Testis (tissue), 5 donors: ENCODE measurements at places on chromosomes 7 and 10. TPM values are rescaled to one million over a fixed set of nuclear protein-coding genes. Genes with fewer than 3 reads are reported as not detected.

- DNase-seq, result no peak
These were observed 20.6 kb downstream of the PAPOLB start for GRCh38 chr7:4841007-4841784.

DNA sequence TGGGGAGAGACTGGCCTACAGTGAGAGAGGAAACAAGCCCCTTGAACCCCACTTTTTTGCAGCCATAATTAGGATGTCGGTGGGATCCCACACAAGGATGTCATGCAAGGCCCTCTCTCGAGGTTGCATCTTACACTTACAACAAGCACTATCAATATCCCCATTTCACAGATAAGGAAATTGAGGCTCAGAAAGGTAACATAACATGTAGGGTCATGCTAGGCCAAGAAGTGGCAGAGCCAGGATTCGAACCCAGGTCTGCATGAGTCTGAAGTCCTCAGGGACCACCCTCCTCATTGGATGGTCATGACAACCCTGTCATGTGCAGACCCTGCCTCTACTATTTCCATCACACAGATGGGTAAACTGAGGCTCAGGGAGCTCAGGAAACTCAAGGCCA, 123.5 kb downstream of the C10orf105 start:
- DNase-seq, result no peak

C10orf62 gene
- total RNA-seq, result 108 TPM

DNA sequence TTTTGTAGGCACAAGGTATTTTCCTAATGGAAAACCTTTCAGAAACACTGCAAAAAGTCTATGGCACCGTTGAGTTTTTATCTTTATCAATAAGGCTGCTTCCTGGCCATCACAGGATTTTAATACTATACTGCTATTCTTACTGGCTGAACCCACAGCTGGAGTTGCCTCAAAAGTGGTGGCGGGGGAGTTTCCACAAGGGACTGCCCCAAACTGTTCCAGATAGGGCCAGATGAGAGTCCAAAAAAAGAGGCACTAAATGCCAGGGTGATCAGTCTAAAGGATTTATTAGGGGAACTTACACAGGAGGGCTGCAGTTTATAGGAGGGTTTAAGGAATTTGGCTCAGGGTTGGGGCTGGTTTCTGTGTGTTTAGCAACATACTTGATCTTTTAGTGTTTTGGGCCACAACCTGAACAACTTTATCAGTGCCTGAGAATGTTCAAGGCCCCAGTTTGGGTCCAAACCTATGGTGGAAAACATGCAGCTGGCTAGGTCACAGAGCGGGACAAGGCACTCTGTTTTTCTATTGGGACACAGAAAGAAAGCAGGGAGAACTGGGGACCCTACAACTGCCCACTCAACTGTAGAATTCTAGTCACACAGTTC, 41.4 kb downstream of the STAM start:
- no peak for DNase-seq

GRCh38 chr7:101952355-101953247, 135.2 kb downstream of the CUX1 start:
- DNase-seq, result no peak

DNA sequence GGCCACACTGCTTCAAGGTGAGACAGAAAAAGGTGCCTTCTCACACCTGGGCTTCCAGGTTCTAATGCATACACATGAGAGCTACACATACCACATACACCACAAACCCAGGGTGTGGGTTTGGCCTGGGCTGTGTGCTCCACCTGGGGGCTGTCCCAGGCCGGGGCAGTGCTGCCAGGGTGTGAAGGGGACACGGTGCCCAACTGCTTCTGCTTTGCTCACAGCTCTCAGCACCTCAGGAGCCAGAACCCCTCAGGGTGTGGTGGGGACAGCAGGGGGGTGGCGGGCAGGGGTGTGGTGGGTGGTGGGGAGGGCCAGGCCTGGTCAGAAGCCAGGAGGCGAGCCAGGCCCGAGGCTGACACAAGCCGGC, 51.1 kb downstream of the TMEM209 start:
- no peak for DNase-seq

DNA sequence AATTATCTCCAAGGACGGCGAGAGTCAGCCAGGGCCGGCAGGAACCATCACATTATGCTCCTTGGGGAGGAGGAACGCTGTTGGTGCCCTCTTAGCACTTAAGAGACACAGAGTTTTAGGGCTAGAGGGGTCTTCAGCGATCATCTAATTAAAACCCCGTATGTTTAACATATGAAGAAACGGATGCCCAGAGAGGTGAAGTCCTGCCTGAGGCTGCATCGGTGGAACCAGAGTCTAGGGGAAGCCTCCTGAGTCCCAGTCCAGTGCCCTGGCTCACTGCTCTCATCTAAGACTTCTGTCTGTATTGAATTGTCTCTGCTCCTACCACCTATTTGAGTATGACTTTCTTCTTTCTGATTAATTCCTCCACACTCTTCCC, 688 bp upstream of the ABCB4 start:
- no peak for DNase-seq

RSPH10B2 gene
- 61.3 TPM for total RNA-seq

PAX4 gene
- total RNA-seq, result 0.55 TPM

DNA sequence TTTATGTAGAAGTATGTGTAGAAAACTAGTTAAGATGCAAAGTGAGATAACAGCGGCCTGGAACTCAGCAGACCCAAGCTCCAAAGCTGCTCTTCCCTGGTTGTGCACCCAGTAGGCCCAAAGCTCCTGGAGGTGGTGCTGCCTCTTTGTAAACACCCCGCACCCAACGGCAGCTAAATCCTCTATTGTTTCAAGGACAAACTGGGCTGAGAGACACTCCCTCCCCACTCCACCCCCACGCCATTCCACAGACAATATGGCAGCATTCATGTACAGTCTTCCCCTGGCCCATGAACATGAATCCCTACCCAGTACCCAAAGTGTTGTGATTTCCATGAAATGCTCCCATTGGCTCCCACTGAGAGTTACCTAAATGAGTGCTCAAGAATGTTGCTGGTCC, 73.5 kb downstream of the VOPP1 start:
- no peak for DNase-seq

GRCh38 chr7:13307040-13307439, 619.6 kb downstream of the ARL4A start:
- DNase-seq, result no peak

SKIDA1 gene
- total RNA-seq, result 6.9 TPM

DNA sequence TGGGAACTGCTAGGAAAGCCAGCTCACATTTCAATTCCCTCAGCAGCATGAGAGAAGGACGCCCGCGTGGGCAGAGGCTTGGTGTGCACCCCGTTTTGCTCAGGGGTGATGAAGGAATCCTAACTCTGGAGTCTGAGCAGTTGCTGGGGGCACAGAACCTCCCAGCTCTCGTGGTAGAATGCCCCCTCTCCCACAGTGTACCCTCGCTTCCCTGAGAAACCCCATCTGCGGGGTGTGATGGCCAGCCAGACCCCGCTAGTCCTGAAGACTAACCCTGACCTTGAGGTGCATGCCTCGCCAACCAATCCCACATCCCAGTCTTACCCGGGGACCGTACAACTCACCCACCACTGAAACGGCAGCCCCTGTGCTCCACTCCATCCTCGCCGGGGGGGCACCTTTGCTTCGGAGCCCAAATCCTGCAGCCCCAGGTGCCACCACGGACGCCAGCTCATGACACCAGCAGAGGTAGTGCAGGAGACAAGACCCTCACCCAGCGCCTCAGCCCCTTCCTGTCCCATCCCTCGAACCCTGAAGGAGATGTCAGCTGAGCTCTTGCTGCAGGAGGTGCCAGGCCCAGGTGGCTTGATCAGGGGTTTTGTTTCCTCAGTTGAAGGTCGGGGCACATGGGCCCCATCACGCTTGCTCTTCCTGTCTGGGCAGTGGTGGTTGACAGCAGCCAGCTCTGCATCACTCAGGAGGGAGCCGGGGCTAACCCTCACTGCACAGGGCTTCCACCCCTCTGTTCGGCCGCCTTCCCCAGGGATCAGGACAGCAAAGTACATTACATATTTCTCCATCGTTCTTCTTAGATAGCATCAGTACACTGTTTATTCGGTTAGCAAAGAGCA, 236.5 kb downstream of the MGMT start:
- DNase-seq, result no peak

KMT2C gene
- 167 TPM for total RNA-seq

DNA sequence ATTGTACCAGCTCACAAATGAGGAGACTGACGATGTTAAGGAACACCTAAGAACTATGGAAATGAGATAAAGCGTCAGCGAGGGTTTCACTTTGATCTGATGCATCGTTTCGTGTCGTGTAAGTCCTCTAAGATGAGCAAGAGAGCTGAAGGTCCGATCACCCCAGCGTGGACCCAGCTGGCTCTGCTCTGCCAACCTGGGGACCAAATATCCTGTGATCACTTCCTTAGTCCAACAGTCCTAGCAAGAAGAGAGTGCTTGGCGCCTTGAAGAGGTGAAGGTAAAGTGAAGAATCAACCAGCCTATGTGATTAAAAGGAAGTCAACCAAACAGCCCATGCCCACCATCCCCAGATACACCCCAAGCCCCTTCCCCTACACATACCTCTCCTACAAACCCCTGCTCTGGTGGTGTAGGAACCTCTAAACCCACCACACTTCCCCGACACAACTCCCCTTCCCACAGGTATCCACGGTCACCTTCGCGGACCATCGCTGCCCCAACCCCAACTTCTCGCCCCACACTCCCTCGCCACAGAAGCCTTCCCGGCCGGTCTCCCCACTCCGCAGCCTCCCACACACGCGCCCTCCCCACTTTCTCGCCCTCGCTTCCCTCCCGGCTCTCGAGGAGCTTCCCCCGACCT, 722 bp downstream of the UPF2 start:
- DNase-seq, result peak; percentile 36

GRCh38 chr7:41732843-41733306, 30.0 kb upstream of the INHBA start:
- no peak for DNase-seq

RNF32 gene
- total RNA-seq, result 45.7 TPM

GRCh38 chr10:82942286-82943099, 1067.5 kb downstream of the NRG3 start:
- DNase-seq, result peak; percentile 46

NPY4R2 gene
- total RNA-seq, result 0.79 TPM

CPA2 gene
- 1.4 TPM for total RNA-seq

DNA sequence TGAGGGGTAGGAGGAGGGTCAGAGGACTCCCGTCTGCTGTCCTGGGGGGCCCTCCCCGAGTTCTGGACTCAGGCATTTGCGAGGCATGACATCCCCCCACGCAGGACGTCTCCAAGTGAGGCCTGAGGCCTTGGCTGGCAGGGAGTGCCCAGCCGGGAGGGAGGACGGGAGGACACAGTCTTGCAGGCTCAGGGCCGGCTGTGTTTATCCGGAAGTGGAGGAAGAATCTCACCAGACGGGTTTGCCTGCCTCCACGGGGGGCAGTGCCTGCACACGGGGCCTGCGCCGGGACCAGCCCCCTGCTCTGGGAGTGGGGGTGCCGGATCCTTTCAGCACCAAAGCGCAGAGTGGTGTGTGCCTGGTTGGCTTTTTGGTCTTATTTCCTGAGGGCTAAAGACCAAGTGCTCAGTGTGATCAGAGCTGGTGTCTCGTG, 10.9 kb downstream of the PWWP2B start:
- peak; percentile 92 for DNase-seq

RHOBTB1 gene
- total RNA-seq, result 44.7 TPM

- DNase-seq, result no peak
These were observed 37.3 kb upstream of the SLC29A3 start for GRCh38 chr10:71281646-71282322.

GRCh38 chr10:113080925-113081229, 130.8 kb downstream of the TCF7L2 start:
- DNase-seq, result no peak

DNA sequence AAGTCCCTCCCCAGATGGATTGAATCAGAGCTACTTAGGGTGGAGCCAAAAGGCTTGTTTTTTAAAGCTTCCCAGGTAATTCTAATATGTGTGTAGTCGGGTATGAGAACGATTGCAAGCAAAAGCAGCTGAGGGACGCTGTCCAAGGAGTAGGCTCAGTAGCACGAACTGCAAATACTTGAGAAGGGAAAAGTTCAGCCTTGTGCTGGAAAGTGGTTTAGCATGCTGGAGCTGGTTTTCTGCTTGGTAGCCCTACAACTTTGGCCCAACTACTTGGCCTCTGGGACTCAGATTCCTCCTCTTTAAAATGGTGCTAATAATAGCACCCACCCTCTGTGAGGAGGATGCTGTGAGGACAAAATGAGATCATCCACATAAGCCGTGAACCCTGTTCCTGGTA, 76.2 kb downstream of the AHR start:
- no peak for DNase-seq

BTBD16 gene
- 4.9 TPM for total RNA-seq

DNA sequence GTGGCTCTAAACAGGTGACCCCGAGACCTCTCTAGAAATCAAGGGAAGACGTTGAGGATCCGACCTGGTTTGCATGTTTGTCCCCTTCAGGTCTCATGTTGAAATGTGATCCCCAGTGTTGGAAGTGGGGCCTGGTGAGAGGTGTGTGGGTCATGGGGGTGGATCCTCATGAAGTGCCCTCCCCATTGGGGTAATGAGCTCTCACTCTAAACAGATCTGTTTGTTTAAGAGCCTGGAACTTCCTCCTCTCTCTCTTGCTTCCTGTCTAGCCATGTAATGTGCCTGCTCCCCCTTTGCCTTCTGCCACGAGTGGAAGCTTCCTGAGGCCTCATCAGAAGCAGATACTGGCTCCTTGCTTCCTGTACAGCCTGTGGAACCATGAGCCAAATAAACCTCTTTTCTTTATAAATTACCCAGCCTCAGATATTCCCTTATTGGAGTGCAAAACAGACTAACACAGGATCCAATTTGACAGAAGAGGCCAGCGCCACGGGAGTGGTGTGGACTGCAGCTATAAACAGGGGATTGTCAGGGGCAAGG, 10.8 kb upstream of the POLM start:
- DNase-seq, result no peak

ACADSB gene
- total RNA-seq, result 17.3 TPM

NPFFR1 gene
- 2.8 TPM for total RNA-seq

DNA sequence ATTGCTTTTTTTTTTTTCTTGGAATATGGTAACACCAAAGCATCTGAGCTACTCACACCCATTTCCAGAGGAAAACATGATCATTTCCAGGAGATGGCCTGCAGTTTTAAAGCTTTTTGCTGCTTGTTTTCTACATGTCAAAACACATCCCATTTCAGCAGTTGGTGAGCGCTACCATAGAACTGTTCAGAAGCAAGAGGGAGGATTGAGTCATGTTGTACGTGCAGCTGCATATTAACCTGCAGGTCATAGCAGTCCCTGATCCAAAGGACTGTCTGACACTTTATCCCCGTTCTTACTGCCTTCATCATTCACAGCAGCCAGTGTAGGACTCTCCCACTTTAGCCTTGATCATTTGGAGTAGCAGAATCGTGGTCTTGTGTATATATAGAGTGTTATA, 124.6 kb downstream of the AUTS2 start:
- no peak for DNase-seq

DNA sequence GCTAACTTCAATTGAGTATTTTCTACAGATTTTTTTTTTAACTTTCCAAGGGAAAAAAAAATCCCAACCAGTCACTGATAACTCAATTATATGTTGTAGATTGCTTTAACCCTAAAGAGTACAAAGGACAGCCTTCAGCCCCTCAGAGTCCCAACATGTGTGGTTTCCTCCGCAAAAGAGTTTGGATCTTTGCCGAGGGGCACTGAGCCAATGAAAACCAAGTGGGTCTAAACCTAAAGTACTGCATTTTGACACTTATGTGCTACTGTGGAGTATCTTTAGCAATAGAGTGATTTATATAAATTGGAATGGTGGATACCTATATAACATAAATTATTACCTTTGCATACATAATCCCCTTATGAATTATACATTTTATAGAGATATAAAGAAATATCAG, 91.5 kb downstream of the SEMA3D start:
- DNase-seq, result no peak
